ENCODE measurements at places on chromosomes 6 and 20.

DNA sequence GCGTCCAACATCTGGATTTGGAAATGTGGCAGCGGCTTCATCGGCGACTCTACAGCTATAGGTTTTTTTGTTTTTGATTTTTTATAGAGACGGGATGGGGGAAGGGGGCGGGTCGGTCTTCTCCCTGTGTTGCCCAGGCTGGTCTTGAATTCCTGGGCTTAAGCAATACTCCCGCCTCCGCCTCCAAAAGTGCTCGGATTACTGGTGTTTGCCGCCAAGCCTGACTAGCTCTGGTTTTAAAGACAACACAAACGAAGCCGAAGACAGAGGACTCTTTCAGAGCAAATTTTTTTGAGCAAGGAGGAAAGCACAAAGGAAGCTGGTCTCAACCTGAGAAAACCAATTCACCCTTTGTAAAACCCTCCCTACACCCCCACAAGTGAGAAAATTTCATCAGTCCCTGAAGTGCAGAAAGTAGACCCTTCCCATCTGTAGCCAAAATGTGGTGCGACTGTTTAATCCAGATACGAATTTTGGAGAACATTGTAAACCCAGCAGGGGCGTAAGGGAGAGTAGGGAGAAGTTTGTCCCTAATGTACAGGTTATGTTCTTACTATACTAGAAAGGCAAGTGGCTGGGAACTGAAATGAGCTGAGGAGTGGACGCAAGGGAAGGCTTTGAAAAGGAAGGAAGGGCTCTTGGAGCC is 185.9 kb downstream of the TRIM27 start:
- no peak for DNase-seq

- no peak for DNase-seq
Observed at GRCh38 chr6:133973109-133973971, 20.3 kb downstream of the TBPL1 start.

DNA sequence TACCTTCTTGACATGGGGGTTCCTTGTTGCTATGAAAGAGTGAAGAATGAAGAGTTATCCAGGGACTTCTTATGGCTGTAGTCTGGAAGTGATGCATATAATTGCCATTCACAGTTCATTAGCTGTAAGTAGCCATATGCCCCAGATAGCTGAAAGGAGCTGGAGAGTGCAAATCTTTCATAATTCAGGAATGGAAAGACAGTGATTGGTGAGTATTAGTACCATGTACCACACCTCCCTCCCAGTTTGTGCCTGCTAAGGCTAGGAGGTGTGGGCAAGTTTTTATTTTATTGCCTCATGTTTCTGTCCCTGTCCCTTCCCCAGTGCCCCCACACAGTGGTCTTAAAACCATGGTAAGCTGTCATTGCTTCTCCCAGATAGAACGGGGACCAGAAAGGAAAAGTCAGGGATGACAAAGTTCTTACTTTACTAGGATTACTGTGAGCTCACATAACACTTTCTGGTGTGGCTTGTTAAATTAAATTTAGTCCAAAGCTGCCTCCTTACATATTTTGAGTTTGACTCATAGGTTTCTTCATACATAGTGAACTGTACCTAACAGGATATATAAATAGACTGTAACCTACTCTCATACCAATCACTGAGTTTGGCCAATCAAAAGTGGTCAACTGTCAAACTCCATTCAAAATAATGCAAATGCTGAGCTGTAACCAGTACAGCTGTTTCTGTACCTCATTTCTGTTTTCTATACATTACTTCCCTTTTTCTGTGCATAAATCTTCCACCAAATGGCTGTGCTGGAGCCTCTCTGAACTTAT is 119.4 kb downstream of the RFPL4B start:
- no peak for DNase-seq

GRCh38 chr6:112502351-112503090 is 155.4 kb downstream of the RFPL4B start:
- no peak for DNase-seq

DNA sequence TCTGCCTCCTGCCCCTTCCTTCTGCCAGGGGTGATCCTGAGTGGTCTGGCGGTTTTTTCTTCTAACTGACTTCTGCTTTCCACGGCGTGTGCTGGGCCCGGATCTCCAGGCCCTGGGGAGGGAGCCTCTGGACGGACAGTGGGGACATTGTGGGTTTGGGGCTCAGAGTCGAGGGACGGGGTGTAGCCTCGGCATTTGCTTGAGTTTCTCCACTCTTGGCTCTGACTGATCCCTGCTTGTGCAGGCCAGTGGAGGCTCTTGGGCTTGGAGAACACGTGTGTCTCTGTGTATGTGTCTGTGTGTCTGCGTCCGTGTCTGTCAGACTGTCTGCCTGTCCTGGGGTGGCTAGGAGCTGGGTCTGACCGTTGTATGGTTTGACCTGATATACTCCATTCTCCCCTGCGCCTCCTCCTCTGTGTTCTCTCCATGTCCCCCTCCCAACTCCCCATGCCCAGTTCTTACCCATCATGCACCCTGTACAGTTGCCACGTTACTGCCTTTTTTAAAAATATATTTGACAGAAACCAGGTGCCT is 10.2 kb downstream of the SLC29A1 start:
- no peak for DNase-seq

DNA sequence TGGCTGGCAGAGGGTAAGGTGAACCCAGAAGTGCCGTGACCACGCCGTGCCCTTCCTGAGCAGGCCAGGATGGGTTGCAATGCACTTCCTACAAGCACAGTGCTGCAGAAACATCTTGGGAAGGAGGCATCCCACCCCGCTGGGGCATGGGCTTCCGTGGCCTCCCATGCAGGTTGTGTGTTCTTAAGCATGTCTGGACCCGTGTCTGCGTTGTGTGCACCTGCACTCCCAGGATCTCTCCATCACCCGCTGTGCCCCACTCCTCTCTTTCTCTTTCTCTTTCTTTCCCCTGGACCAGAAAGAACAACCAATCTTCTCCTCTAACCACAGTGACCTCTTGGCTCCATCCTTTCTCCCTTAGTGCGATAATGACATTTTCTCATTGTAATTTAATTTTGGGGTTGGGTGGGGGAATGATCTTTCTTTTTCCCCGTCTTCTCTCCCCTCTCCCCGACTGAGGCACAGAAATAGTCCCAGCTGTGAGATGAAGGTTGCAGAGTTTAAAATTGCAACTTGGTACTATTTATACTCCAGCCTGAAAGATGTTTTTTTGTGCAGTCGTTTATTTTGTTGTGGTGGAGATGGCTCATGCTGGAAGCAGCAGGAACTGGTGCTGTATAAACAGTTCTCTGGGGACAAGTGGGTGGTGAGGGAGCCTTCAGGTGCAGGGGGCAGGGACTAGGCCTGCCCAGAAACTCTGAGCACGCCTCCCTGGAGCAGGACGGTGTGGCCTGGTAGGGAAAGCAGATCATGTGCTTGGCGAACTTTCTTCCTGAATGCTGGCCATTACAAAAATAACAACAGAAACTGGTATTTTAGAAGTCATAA is 20.5 kb downstream of the BCAS4 start:
- no peak for DNase-seq

- no peak for DNase-seq
Observed at GRCh38 chr6:31718265-31718664, 3.1 kb downstream of the LY6G6D start.

- DNase-seq: no peak
Observed at GRCh38 chr6:29769336-29769735, 46.1 kb downstream of the HLA-F start.

DNA sequence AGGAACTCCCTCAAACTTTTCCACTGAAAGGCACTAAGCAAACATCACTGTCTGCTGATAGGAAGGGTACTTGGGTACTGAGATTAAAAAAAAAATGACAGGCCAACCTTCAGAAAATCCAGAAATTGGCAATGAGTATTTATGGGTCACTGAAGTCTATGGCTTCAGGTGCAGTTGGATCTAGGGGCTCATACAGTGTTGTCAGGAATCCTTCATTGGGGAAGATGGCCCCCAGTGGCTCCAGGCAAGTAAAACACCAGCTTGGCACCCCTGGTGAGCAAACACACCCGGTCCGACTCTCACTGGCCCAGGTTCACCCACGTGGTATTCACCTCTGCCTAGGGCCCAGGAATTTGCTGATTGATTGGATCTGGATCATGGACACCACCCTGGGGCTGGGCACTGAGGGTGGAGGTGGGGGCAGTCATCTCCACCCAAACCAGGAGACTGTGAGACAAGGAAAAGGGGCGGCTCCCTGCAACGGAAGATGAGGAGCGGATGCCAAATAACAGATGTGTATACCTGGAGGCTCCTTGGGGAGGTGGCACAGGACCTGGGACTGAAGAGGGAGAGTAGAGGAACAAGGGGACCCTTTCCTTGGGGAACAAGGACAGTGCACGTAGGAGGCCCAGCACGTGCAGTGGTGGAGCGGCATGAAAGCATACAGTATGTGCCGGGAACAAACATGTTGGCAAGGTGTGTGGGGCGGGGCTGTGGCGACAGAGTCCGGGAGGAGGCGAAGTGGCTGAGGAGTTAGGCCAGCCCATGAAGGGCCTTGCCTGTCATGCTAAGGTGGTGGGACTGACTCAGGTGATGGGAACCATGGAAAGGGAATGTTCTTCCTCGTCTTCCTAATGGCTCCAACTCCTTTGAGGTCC is 4.7 kb downstream of the SLC2A10 start:
- no peak for DNase-seq

DNA sequence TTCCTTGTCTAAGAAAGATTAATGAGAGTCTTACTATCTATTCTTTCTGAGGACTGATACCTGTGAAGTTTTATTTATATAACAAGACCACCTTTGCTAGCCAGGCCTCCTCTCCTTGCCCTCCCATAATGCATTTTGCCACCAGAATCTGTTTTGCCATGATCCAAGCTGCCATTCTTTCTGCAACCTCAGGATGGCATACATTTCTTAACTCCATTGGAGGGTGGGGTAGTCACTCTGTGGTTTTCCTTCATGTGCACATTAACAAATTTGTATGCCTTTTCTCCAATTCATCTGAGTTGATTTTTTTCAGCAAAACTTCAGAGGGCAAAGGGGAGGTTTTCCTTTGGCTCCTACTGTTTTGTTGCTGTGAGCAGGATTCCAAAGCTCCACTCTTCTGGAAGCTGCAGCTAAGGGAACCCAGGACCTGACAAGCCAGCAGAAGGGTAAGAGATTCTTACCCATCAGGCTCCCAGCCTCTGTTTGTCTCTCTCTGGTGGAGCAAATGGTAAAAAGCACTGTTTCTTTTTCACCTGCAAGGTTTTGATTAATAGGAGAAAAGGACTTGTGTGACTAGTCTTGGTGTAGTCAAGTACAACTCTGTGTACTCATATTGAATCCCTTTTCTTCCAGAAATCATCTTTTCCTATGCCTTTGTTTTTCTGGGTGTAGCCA is 26.2 kb upstream of the ENPP4 start:
- DNase-seq: no peak

- DNase-seq: no peak
Observed at GRCh38 chr6:135018052-135018451, 36.6 kb downstream of the HBS1L start.

DNA sequence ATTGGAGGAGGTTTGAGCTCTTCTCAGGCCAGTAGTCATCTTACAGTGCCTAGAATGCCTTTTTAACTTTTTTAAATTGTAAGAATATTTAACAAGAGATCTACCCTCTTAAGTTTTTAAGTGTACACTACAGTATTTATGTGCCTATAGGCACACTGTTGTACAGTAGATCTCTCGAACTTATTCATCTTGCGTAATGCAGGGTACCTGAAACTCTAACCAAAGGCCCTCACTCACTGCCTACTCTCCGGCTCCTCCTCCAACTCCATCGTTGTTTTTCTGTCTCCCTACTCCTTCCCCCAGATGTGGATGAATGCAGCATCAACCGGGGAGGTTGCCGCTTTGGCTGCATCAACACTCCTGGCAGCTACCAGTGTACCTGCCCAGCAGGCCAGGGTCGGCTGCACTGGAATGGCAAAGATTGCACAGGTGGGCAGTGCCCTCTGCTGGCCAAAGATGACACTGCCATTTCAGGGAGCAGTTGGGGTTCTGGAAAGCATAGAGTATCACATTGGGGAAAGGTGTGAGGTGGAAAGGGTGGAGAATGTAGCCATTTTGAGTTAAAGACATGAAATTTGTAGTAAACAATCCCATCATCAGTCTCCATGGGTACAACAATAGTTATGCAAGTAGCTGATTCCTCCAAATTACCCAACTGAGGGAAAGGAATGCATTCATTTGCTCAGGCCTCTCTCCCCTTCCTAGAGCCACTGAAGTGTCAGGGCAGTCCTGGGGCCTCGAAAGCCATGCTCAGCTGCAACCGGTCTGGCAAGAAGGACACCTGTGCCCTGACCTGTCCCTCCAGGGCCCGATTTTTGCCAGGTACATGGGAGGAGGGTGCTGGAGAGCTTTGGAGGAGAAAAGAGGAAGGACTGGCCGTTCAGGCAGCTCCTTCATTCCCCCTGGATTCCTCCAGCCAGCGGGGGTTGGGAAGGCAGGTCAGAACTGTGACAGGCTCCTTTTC is 18.4 kb upstream of the ZNF76 start:
- DNase-seq: peak; percentile 91

DNA sequence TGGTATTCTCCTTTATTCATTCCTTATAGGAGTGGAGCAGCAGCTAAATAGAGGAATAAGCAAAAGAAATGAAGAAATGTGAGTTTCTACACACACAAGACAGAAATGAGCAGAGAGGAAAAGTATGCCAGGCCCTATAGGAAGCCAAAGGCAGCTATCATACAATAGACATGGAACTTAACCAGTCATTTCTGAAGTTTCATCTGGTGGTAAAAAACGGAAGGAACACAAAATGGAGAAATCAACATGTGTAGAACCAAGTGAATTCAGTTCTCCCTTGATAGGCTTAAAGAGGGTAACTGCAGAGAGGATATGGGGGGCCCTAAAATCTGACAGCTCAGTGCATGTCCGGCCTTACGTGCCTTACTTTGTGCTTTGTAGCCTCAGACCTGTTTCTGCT is 44.6 kb downstream of the TSBP1 start:
- DNase-seq: no peak

- DNase-seq: no peak
Observed at GRCh38 chr6:28656715-28657114, 131.0 kb downstream of the GPX5 start.

DNA sequence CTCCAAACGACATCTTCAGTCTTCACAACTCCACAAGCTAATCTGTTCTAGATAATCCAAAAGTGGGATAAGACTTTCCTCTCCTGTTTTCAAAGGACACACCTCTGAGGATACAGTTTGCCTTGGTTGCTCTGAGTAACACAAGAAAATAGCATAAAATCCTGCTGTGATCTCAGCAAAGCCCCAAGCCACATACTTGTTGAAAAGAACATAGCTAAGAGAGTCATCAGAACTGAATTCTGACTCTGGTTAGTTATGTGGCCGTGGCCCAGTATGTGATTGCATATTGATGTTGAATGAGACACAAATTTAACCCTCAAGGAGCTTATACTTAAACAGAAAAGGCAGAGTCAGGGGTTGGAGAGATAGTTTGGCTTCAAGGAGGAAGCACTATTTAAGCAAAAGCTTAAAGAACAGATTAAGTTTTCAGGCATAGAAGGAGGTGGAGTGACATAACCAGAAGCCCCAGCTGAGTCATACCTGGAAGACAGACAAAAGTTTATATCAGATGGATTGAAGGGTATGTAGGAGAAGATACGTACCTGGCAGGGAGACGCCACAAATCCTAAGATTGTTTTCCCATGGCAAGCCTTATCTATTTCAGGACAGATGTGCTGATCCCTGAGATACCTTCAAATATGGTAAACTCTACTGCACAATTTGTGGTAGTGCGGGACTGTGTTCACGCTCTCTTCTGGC is 41.2 kb downstream of the OPN5 start:
- no peak for DNase-seq
